Activated CD4-positive, alpha-beta T cell treated with anti-CD3 and anti-CD28 coated beads, Interleukin-2, amount 50 U/mL, for 1 hour (primary cell): ENCODE measurements at places on chromosomes 5 and 9.

- no peak for DNase-seq
These were observed 333.7 kb downstream of the PDE4D start for GRCh38 chr5:59559847-59560246.

DNA sequence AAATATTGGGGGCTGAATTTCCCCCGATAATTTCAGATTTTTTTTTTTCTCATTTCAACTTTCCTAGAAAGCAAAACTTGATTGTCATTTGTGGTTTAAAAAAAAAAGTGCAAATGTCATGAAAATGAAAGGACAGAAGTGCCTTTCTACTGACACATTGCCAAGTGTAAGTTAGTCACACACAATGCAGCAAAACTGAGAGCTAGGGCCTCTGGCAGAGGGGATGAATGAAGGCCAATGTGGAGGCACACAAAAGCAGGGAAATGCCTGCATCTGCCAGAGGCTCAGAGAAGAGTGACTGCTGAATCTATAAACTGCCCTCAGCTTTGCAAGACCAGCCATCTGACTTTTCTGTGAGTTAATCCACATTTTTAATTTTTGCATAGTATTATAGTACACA lies 6.8 kb upstream of the IFNA5 start:
- no peak for DNase-seq

DNA sequence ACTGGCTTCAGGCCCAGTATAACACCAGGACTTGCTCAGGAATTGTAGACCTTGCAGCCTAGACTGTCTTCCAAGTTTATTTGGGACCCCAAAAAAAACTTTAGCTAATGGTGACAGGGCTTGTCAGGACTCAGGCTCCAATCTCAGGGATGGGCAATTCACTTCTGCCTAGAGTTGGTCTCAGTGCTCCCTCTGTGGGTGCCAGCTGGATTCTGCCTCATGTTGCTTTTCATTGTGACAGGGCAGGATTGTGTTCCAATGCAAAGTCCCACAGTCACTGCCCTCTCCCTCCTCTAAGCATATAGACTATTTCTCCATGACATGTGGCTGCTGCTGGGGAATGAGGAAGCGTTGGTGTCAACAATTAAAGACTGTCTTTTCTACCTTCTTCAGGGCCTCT lies 174.7 kb downstream of the CYLC2 start:
- no peak for DNase-seq

DNA sequence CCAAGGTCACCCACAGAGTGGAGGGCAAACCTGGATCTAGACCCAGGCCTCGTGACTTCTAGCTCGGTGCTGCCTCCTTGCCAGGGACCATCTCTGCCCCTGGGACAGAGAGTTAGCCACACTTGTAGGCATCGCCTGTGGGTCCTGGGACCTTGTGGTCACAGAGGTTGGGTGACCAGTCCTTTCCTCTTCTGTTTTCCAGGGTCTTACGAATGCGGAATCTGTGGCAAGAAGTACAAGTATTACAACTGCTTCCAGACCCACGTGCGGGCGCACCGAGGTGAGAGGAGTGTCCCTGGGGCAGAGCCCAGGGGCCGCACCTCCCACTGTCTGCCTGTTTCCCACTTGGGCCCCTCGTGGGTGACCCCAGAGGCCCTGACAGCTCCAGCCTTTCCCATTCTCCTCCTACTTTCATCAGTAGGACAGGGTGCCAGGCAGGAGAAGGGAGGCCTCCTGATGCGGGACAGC lies 76.3 kb downstream of the AMBP start:
- no peak for DNase-seq

GRCh38 chr9:89204801-89205200 lies 26.2 kb upstream of the SHC3 start:
- DNase-seq: no peak

- DNase-seq: no peak
These were observed 86.7 kb upstream of the TAS2R1 start for GRCh38 chr5:9716838-9717281.

- no peak for DNase-seq
These were observed 50.6 kb downstream of the LHFPL2 start for GRCh38 chr5:78597974-78598371.

- DNase-seq: no peak
These were observed 11.5 kb upstream of the F2RL1 start for GRCh38 chr5:76807296-76807695.

GRCh38 chr9:121698627-121699570 lies 47.5 kb downstream of the DAB2IP start:
- no peak for DNase-seq

- no peak for DNase-seq
These were observed 29.8 kb downstream of the HMGCR start for GRCh38 chr5:75366787-75367186.

DNA sequence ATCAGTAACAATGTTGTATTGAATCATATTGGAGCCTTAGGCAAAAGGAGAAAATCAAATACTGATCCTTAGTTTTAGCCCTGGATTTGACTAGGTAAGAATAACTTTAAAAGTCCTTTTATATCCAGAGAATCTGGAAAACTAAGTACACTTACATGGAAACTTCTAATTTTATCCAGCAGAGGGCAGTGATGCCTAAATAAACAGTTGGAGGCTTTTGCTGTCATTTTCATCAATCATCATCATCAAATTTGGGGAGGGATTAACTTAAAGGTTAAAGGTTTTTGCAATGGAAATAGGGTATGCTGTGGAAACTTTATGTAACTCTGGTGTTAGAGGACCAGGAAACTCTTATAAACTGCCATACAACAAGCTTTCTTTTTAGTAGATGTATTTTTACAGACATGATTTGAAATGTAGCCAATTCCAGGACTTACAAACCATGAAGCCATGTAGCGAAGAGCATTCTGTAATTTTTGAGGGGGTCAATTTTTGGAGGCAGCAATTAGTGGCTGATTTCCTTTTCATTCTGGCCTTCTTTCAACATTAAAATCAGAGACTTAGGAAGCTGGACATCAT lies 112.7 kb downstream of the OSTF1 start:
- no peak for DNase-seq
